ENCODE measurements at places on chromosomes 16 and 17. TPM values are rescaled to one million over a fixed set of nuclear protein-coding genes. Genes with fewer than 3 reads are reported as not detected.
A peak's percentile ranks its signal among the peaks of the same experiment; 100 is the strongest.

The WFIKKN2 gene
- total RNA-seq, result not detected

The CRYBA1 gene
- not detected for total RNA-seq

The CCL13 gene
- total RNA-seq, result not detected

The TMEM88 gene
- total RNA-seq, result 1.6 TPM

The CHD9NB gene
- 0.59 TPM for total RNA-seq

The MAPT gene
- 0.69 TPM for total RNA-seq

The CBFA2T3 gene
- 9.8 TPM for total RNA-seq

DNA sequence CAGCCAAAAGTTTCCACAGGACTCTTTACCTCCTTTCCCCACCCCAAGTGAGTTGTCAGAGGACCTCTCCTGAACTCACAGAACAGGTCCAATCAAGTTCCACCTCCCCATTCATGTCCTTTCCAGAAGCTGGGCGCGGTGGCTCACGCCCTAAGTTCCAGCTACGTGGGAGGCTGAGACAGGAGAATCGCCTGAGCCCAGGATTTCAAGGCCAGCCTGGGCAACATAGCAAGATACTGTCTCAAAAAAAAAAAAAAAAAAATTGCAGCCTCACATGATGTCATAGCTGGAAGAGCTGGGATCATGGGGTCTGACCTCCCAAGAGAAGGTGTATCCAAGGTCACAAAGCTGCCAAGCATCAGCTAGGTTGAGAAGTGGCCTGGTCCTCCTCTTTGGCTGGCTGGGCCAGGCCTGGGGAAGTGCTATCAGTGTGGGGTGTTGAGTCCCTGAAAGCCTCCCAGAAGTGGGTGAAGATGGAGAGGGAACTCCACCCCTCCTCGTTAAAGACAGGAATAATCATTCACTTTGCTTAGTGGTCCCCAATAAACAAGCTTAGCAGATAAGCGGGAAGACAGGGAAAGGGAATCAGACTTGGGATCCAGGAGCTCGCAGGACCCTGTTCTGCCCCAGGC lies 5.5 kb upstream of the MNT start:
- H3K4me3 ChIP-seq, result no peak overlapping the region
- no peaks in the 10 kb centered on the region for H3K36me3 ChIP-seq
- H3K4me1 ChIP-seq, result peaks cover 2% of the 10 kb centered on the region
- H3K27me3 ChIP-seq, result no peaks in the 10 kb centered on the region
- no peak for DNase-seq

DNA sequence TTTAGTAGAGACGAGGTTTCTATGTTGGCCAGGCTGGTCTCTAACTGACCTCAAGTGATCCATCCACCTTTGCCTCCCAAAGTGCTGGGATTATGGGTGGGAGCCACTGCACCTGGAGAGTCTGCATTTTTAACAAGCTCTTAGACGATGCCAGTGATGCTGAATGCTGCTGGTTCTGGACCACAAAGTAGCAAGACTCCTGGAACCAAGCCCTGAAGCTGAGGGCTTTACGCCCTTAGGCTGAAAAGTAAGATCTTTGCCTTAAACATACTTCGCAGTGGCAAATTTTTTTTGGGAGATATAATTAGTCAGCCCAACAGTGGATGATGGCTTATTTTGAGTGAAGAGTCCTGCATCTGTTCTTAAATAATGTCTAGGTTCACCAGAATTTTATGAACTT lies 14.0 kb downstream of the METTL9 start:
- no peaks in the 10 kb centered on the region for H3K36me3 ChIP-seq
- no peaks in the 10 kb centered on the region for H3K4me1 ChIP-seq
- no peak overlapping the region for H3K27ac ChIP-seq
- DNase-seq, result no peak

DNA sequence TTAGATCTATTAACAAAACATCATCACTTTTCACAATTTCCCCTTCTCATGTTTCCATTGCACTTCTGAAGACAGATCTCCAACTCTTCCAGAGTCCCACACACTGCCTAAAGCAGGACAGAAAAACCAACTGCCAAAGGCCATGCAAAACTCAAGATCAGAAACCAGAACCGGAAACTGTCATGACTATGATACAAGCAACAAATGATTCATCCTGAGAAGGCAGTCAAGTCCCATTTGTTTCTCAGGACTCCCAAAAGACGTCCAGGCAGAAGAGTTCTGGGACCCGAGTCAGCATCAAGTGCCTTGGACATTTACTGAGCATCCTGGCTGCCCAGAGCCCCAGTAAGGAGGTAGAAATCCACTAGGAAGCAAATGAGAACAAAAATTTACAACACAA lies 38.8 kb downstream of the ERN1 start:
- no peaks in the 10 kb centered on the region for H3K4me1 ChIP-seq
- H3K4me3 ChIP-seq, result no peak overlapping the region
- H3K36me3 ChIP-seq, result no peaks in the 10 kb centered on the region
- no peak for DNase-seq

DNA sequence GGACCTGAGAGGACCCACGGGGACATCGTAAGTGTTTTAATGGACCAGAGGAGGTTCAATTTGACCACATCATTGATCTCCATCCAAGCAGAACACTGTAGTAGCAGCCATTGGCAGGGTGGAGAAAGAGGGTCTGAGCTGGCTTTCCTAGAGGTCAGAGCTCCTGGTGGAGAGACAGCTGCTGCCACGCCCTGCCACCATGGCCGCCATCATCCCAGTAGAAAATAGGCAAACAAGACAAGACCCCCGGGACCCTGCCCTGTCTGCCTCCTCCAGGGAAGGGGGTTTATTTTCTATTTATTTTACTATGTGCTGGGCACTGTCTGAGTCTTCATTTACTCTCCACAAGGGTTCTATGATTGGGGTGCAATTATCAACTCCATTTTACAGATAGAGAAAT lies 11.4 kb upstream of the ITGA3 start:
- no peaks in the 10 kb centered on the region for H3K36me3 ChIP-seq
- H3K27ac ChIP-seq, result no peak overlapping the region
- H3K4me1 ChIP-seq, result no peaks in the 10 kb centered on the region
- H3K27me3 ChIP-seq, result no peaks in the 10 kb centered on the region

DNA sequence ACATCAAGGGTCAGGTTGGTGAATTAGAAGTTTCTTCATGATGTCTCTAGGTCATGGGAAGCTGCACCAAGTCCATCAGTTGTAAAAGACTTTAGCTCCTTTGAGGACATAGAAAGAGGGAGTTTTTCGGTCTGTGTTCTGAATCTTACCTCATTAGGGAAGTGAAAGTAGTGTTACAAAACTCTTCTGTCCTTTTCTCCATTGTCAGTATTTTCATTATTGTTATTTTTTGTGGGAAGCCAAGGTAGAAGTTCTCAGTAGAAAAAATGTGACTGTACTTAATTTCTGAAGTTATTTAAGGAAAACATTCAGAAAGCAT lies 24.2 kb downstream of the MAP3K3 start:
- H3K36me3 ChIP-seq, result no peaks in the 10 kb centered on the region
- H3K4me1 ChIP-seq, result peaks cover 12% of the 10 kb centered on the region
- no peak overlapping the region for H3K27ac ChIP-seq
- H3K27me3 ChIP-seq, result no peaks in the 10 kb centered on the region
- H3K4me3 ChIP-seq, result no peak overlapping the region
- no peak for DNase-seq

DNA sequence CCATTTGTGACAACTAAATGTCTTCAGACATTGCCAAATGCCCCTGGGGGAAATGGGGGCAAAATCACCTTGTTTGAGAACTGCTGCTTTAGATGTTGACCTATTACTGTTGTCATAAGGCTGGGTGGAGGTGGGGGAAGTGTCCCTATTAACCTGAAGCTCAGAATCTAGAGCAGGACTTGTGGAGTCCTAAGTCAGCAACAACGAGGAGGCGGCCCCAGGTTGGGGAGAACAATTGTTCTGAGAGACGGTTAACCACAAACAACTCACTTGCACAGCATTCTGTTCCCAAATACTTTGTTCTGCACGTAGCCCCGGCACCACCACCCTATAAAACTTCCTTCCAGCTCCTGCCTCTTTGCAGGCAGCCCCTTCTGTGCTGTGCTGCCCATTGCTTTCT lies 32.5 kb downstream of the TEKT5 start:
- no peaks in the 10 kb centered on the region for H3K27me3 ChIP-seq
- no peaks in the 10 kb centered on the region for H3K36me3 ChIP-seq
- no peak overlapping the region for H3K4me3 ChIP-seq
- H3K27ac ChIP-seq, result no peak overlapping the region

GRCh38 chr17:64686705-64687104 lies 24.6 kb upstream of the SMURF2 start:
- H3K4me1 ChIP-seq, result no peaks in the 10 kb centered on the region
- no peak overlapping the region for H3K4me3 ChIP-seq
- no peak overlapping the region for H3K27ac ChIP-seq
- DNase-seq, result no peak
- no peaks in the 10 kb centered on the region for H3K36me3 ChIP-seq

DNA sequence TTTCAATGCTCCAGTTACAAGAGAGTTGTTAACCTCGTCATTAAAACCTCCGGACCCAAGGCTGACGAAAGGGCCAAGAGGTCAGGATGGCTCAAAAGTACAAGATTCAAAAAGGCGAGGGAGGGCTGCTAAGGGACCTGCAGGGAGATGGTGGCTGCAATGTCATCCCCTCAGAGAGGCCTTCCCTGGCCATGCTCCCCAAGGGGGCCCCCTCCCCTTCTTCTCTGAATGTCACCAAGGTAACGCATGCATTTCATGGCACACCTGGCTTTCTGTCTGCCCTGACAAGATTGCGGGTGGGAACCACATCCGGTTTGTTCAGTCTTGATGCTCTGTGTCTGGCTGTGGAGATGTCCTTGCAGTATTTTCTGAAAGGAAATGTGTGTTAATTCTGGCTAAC lies 89.9 kb downstream of the C16orf78 start:
- no peak overlapping the region for H3K27ac ChIP-seq
- no peak for DNase-seq
- H3K36me3 ChIP-seq, result no peaks in the 10 kb centered on the region
- no peak overlapping the region for H3K4me3 ChIP-seq
- H3K4me1 ChIP-seq, result no peaks in the 10 kb centered on the region

DNA sequence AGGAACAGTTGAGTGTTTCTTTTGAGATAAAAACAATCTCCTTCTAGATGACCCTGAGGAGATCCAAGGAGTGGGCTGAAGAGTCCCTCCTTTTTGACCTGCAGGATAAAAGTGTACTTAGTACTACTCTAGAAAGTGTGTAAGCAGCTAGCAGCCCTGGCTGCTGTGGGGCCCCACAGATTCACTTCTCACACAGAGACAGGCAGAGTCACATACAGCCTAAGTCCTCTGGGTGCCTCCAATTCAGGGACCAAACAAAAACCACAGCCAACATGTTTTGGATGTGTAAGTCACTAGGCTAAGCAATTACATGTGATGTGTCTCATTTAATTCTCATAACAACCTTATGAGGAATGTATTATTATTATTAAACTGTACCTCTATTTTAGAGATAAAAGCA lies 97.1 kb downstream of the TMEM100 start:
- no peaks in the 10 kb centered on the region for H3K27me3 ChIP-seq
- no peaks in the 10 kb centered on the region for H3K36me3 ChIP-seq
- DNase-seq, result no peak
- no peaks in the 10 kb centered on the region for H3K4me1 ChIP-seq

- H3K4me1 ChIP-seq, result no peaks in the 10 kb centered on the region
- H3K36me3 ChIP-seq, result no peaks in the 10 kb centered on the region
- no peak overlapping the region for H3K4me3 ChIP-seq
- no peaks in the 10 kb centered on the region for H3K27me3 ChIP-seq
Measured at GRCh38 chr17:9854255-9854654, 28.5 kb downstream of the GLP2R start.

GRCh38 chr16:23650674-23651416 lies 9.6 kb downstream of the DCTN5 start:
- H3K4me3 ChIP-seq, result no peak overlapping the region
- H3K36me3 ChIP-seq, result no peaks in the 10 kb centered on the region
- no peak overlapping the region for H3K27ac ChIP-seq
- no peak for DNase-seq
- H3K27me3 ChIP-seq, result no peaks in the 10 kb centered on the region

- peaks cover 7% of the 10 kb centered on the region for H3K36me3 ChIP-seq
- H3K4me1 ChIP-seq, result peaks cover 30% of the 10 kb centered on the region
- H3K4me3 ChIP-seq, result peak overlapping the region; percentile 96
- peak overlapping the region; percentile 80 for H3K27ac ChIP-seq
- no peaks in the 10 kb centered on the region for H3K27me3 ChIP-seq
Measured at GRCh38 chr16:72092832-72093447, 480 bp downstream of the TXNL4B start.

DNA sequence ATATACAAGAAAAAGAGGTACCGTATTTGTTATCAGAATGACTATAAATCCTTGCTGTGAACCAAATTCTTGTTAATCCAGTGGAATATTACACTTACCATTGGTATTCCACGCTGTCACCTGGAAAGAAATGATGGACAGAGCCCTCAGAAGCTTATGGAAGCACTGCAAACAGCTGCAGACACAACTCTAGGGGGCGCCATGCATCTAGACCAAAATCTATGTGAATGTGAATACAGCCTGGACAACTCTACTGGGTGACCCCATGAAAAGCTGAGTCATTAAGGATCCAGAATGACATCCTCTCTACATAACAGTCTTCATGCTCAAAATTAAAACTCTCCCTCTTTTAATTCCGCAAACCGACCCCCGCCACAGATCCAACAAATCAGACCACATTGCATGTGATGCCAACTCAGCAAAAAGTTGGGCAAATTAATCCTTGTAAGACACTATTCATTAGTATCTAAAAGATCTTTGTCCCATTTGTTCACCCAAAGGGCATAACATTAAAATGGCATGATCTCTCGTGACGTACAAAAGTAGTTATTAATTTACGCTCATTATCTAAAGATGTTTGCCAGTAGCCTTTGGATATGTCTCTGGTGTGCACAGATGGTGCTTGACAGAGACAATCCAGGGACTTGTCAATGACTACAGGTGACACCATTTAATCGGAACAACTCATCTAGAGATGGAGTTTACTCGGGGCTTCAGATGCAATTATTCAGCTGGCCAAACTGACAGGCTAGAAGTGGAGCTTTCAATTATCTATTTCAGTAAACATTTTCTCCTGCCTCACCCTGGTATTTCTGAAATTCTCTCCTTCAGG lies 552.7 kb upstream of the PSMD7 start:
- H3K36me3 ChIP-seq, result no peaks in the 10 kb centered on the region
- no peaks in the 10 kb centered on the region for H3K27me3 ChIP-seq
- no peak for DNase-seq
- no peak overlapping the region for H3K4me3 ChIP-seq
- H3K27ac ChIP-seq, result no peak overlapping the region
- no peaks in the 10 kb centered on the region for H3K4me1 ChIP-seq
